ENCODE measurements at places on chromosomes 3 and 15.

DNA sequence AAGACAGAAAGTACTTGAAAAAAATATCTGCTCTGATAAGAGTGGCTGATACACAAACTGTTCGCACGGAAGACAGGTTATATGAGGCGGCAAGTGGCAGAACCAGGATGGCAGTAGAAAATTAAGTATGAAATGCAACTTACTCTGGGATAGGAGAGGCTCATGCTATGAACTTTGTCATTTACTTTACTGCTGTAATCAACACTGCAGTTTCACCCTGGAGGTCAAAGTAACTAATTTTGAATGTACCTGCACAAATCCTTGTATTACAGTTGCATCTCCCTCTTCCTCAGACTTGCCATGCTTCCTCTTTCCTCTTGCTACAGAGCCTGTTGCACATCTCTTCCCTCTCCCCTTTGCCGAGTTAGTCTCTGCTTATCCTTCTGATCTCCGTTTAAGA, 38.8 kb downstream of the HACL1 start:
- no peak for DNase-seq

- DNase-seq, result no peak
Observed at GRCh38 chr3:11074451-11074850, 79.8 kb upstream of the HRH1 start.

- DNase-seq, result no peak
Observed at GRCh38 chr3:177835917-177836316, 638.6 kb upstream of the TBL1XR1 start.

GRCh38 chr15:78979456-78980320, 34.8 kb upstream of the CTSH start:
- peak; percentile 81 for DNase-seq

- DNase-seq, result no peak
Observed at GRCh38 chr15:87873516-87873915, 383.0 kb downstream of the NTRK3 start.

- no peak for DNase-seq
Observed at GRCh38 chr3:101010296-101010695, 17.1 kb upstream of the ABI3BP start.

DNA sequence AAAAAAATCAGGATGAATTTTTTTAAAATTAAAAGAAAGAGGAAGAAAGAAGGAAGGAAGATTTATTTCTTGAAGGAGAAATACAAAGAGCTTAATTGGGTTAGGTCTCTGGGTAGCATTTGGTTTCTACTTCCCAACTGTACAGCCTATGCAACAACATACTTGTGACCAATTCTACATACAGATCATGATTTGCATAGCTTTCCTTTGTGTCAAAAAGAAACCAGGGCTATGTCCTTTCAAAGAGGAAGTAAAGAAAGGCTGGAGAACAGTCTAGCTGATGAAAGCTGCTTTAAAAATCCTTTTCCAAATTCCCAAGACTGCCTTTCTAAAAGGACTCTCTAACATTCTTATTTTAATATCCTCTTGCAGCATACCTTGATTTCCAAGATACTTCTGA, 6.1 kb upstream of the HGD start:
- DNase-seq, result no peak

DNA sequence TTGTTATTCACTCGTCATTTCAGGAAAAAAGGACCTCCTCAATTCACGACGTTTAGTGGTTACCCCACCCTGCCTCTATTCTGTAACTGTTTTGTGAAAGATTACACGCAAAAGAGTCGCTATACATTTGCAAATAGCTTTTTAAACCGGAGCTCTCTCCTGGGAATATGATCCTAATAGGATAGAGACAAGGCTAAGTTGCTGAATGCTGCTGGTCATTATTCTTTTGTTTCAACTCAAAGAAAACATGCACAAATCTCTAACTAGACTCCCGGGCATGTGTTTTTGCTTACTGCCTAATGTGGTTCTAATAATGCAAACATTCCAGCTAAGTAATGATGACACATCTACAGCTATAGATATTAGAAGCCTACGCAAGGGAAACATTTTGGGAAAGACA, 214.6 kb upstream of the MDFIC2 start:
- no peak for DNase-seq

GRCh38 chr3:148512648-148513047, 185.1 kb upstream of the AGTR1 start:
- DNase-seq, result no peak

DNA sequence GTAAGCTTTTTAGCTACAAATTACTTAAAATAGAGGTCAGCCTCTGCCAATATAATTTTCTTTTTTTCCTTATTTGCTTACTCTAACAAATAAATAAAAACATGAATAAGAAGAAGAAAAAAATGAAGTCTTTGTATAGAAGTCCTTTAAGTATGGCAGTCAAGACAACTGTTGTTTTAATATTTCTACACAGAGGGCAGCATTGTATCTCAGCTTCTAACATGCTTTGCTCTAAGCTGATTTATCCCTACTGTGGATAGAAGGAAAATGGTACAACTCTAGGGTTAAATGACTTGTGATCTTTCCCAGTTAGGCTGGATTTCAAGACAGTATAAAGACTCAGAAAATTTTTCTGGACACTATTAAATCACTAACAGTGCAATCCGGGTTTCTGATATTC, 104.3 kb upstream of the MEIS2 start:
- no peak for DNase-seq

DNA sequence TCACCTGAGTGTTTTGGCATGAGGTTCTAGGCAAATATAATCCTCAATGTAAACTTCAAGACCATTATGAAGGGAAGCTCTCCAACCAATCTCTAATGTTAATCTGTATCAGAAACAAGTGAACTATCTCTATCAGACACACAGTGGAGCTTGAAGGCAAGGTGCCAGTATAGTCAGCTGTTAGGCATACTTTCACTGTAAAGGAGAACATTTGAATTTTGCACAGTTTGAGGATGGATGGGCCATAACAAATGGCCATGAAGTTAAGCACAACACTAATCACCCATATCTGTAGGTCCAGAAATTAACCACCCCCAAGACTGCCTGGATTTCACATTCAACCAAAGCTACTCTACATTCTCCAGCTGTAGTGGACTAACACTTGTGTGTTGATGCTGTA, 69.1 kb upstream of the LMOD3 start:
- DNase-seq, result no peak

GRCh38 chr15:62165793-62166375, 799 bp upstream of the C2CD4B start:
- no peak for DNase-seq

DNA sequence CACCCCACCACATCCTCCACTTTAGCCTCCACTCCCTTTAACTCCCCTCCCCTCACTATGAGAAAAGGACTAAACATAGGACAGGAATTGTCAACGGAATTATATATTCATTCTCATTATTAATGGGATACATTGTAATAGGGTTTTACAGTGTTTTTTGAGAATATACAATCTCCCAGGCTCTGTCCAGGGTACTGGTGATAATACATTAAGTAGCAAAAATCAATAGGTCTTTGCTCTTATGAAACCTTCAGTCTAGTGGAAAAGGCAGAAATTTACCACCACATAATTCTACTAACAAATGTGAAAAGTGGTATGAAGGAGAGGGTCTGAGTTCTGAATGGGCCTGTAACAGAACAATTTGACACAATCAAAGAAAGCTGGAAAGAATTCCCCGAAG, 28.2 kb upstream of the IGSF11 start:
- DNase-seq, result no peak

DNA sequence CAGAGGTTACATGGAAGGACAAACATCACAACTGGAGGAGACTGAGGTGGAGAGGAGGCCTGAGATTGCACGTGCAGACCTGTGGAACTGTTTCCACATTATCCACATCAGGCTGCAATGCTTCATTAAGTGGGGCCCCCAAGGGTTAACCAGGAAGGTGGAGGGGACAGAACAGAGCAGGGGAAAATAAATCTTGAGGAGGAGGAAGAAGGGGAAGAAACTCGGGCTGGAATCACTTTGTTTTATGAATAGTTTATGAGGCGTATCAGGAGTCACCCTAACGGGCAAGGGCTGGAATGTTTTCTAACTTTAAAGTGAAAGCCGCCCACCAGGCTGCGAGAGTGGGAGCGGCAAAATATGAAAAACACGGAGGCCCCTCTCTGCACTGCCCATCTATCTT, 154.9 kb downstream of the WNT5A start:
- no peak for DNase-seq

GRCh38 chr3:35677797-35678196, 38.5 kb downstream of the ARPP21 start:
- DNase-seq, result no peak

- DNase-seq, result no peak
Observed at GRCh38 chr3:154123906-154124305, 2.7 kb downstream of the ARHGEF26 start.

- no peak for DNase-seq
Observed at GRCh38 chr15:26372706-26373105, 400.2 kb downstream of the GABRB3 start.

GRCh38 chr15:47266566-47266965, 450.7 kb upstream of the SEMA6D start:
- DNase-seq, result no peak

DNA sequence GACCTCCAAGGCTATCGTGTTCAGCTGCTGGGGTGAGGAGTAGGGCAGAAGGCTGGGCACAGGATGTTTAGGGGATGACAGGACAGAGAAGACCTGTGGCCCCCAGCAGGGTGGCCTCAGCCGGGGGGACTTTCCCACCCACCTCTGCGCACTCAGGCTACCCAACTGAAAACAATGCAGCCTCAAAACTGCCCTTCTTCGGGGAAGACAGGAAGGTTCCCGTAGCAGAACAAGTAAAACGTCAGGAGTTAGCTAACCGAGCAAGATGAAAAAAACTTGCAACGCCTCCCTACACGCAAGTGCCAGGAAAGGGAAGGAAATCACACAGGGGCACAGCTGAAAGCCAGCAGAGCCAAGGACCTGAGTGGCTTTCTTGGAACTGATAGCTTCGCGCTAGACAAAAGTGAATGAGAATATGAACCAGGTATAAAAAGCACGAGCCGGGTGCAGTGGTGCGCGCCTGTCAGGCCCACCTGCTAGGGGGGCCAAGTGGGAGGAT, 38.4 kb upstream of the FURIN start:
- no peak for DNase-seq

GRCh38 chr3:47612879-47613278, 34.2 kb upstream of the CSPG5 start:
- no peak for DNase-seq

DNA sequence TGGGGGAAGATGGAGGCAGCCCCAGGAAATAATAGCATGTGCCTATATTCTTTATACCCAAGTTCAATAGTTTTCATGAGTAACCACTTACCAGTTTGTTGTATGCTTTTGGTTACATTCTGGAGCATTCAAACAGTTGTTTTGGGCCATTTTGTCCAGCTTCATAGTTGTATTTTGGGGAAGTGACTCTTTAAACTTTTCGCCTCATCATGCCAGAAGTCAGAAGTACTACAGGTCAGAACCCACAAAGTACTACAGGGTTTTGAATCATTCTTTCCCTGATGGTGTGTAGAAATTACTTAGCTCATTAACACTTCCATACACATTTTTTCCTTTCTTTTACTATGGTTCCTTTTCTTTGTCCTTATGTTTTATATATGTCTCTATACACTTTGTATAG, 210.6 kb downstream of the ARPP21 start:
- no peak for DNase-seq

- DNase-seq, result no peak
Observed at GRCh38 chr3:98957681-98958080, 56.2 kb upstream of the DCBLD2 start.

GRCh38 chr3:28978092-28978491, 302.8 kb upstream of the RBMS3 start:
- no peak for DNase-seq

DNA sequence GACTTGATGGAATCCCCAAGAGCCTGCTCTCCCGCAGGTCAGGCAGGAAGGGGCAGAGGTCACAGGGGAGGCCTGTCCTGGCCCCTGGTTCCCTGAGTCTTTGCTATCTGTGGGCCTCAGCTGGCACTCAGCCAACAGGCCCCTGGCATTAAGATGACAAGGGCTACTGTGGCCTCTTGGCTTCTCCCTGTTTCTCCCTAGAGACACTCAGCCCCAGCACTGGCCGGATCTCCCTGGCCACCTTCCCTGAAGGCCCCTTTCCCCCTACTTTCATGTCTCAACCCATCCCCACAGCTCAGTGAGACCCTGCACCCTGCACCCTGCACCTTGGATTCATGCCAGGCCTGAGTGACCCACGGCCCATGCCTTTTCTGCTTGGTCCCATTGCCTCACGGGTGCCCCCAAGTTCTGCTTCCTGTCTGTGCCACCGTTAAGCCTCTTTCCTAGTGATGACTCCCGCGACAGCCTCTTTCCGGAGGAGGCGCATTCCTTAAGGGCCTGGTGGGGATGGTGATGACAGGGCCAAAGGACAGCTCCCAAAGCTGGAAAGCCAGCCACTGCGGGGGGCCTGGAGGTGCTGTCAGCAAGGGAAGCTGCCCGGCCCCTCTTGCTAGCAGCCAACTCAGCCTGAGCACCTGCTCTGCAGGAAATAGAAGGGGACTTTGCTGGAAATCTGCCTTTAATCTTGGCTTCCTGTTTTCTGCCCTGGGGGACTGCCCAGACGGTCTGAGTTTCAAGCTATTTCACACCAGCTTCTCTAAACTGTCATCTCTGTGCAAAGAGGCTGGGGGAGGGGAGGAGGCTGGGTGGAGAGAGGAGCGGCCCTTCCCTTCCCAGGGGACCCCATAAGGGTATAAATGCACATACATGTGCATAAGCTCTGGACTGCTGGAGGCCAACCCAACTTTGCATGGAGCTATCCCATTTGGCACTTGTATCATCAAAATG, 4.8 kb upstream of the CSK start:
- DNase-seq, result no peak

DNA sequence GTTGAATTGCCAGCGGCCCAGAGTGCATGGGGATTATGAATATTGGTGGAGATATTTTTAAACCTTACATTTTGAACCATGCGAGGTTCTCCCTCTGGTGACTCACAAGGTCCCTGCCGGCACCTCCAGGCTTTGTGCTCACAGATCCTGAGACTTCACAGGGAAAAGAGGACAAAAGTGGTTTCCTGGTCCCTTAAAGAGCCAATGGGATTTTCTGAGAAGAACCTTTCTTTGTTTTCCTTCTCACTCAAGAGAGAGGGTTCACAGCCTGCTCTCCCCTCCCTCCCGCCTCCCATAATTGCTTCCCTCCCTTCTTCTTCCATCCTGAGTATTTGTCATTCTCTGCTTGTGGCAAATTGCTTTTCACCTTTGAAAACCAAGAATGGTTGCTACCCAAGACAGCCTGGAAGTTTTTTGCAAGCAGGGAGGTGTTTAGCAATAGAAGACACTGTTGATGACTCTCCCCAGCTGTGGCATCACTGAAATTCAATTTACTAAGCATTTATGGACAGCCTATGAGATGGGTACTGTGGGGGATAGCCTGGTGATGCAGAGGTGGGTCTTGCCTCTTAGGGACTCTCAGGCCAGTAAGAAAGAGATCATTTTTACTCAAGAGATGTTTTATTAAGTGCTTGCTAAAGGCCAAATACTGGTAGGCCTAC, 76.6 kb downstream of the CPN2 start:
- DNase-seq, result peak; percentile 71

Measured in HCT116 (cell line).